Ovary (tissue), 10 donors: ENCODE measurements at places on chromosomes 12 and 14. TPM values are rescaled to one million over a fixed set of nuclear protein-coding genes. Genes with fewer than 3 reads are reported as not detected.

GRCh38 chr12:76898442-76898841 is 19.6 kb upstream of the CSRP2 start:
- DNase-seq: no peak
- no peak overlapping the region for H3K4me3 ChIP-seq
- H3K4me1 ChIP-seq: no peaks in the 10 kb centered on the region
- H3K27ac ChIP-seq: no peak overlapping the region

- H3K36me3 ChIP-seq: no peaks in the 10 kb centered on the region
- no peak overlapping the region for H3K4me3 ChIP-seq
- no peak overlapping the region for H3K27ac ChIP-seq
- H3K4me1 ChIP-seq: no peaks in the 10 kb centered on the region
Observed at GRCh38 chr12:93567174-93567573, 5.3 kb upstream of the SOCS2 start.

GRCh38 chr12:90036637-90037036 is 328.0 kb upstream of the ATP2B1 start:
- no peak overlapping the region for H3K27ac ChIP-seq
- H3K4me1 ChIP-seq: no peaks in the 10 kb centered on the region
- no peak for DNase-seq
- no peaks in the 10 kb centered on the region for H3K27me3 ChIP-seq
- no peaks in the 10 kb centered on the region for H3K36me3 ChIP-seq

- H3K36me3 ChIP-seq: no peaks in the 10 kb centered on the region
- no peak for DNase-seq
- H3K27ac ChIP-seq: no peak overlapping the region
- peaks cover 25% of the 10 kb centered on the region for H3K4me1 ChIP-seq
- H3K4me3 ChIP-seq: no peak overlapping the region
Observed at GRCh38 chr12:49678711-49679110, 28.5 kb downstream of the FMNL3 start.

The RPGRIP1 gene
- total RNA-seq: not detected

The RPS6KA5 gene
- total RNA-seq: 6.7 TPM

The PNN gene
- total RNA-seq: 59.9 TPM
